Islet precursor cell (in vitro differentiated cells): ENCODE measurements at places on chromosomes 1 and 21.

DNA sequence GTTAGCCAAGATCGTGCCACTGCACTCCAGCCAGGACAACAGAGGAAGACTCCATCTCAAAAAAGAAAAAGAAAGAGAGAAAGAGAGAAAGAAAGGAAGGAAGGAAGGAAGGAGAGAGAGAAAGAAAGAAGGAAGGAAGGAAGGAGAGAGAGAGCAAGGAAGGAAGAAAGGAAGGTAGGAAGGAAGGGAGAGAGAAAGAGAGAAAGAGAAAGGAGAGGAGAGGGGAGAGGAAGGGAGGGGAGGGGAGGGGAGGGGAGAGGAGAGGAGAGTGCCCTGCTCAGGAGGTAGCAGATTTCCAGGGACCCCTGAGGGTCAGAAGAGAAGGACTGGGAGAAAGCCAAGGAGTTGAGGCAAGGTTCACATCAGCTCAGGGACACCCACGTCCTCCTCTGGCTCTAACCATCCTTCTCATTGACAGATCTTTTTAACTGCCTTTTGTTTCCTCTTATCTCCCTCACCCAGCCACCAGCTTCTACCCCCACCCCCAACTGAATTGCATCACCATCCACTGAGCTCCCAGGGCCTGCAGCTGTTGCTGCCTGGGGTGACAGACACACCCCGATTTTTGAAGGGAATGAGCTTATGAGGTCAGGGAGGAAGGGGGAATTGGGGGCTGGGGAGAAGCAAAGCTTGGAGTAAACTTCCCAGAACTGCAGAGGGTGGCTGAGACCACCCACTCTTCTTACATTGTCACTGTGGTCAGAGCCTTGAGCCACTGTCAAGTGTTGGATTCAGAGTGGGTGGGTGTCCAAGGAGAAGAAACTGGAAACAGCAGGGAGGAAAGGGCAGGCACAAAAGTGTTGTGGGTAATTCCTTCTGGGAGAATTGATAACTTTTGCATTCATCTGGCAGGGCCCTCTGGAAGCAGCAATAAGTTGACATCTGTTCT lies 91.6 kb downstream of the GLUL start:
- DNase-seq, result peak; percentile 72

GRCh38 chr1:44262414-44262813 lies 49.1 kb downstream of the DMAP1 start:
- DNase-seq, result no peak

DNA sequence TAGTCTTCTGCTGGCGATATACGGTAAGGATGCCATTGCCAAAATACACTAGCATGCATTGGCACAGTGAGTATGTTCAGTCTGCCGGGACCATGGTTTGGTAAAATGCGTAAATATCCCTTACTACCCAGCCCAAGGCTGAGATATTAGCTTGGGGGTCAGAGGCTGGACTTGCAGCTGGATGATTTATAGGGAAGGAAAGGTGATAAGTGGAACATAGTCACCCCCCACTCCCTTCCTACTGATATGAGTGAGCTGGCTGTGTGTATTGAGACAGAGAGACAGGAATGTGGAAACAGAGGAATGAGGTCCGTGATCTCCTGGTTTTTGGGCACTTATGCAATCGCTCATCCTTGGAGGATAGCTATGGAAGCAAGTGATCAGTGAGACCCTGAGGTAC lies 642.8 kb downstream of the KCNT2 start:
- DNase-seq, result no peak

GRCh38 chr21:41636636-41637630 lies 129.0 kb upstream of the TMPRSS2 start:
- no peak for DNase-seq

- no peak for DNase-seq
These were observed 538.0 kb upstream of the CAMK1G start for GRCh38 chr1:209045331-209046057.

- peak; percentile 49 for DNase-seq
These were observed 916.2 kb upstream of the B3GALT2 start for GRCh38 chr1:194102607-194103006.

DNA sequence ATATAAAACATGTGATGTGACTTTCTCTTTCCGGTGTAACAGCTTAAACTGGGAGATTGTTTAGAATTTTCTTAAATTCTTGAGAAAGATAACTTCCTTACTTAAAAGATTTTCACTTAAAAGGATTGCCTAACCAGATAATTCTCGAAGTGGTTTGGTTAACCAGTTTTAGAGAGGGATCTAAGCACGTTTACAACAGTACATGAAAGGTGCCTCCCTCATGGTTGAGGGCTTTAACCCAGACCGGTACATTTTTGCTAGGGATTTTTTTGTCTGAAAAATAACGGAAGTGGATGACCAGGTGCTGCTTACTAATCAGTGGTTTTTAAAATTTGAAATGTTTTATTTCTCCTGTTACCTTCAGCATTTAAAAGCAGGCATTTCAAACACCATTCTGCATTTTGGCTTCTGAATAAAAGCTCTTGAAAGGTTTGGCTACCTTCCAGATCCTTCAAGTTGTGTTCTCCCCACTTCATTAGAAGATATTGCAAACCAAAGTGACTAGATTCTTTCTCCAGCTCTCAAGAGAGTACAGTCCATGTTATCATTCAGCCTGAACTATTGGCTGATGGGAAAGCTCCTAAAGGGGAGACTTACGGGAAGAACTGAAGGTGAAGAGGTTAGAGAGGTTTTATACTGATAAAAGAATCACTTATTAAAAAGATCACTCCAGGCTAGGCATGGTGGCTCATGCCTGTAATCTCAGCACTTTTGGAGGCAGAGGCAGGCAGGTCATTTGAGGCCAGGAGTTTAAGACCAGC lies 12.8 kb downstream of the S100PBP start:
- no peak for DNase-seq

GRCh38 chr1:115833856-115834255 lies 7.1 kb downstream of the NHLH2 start:
- peak; percentile 84 for DNase-seq
